ENCODE measurements at places on chromosomes 5 and 9.

DNA sequence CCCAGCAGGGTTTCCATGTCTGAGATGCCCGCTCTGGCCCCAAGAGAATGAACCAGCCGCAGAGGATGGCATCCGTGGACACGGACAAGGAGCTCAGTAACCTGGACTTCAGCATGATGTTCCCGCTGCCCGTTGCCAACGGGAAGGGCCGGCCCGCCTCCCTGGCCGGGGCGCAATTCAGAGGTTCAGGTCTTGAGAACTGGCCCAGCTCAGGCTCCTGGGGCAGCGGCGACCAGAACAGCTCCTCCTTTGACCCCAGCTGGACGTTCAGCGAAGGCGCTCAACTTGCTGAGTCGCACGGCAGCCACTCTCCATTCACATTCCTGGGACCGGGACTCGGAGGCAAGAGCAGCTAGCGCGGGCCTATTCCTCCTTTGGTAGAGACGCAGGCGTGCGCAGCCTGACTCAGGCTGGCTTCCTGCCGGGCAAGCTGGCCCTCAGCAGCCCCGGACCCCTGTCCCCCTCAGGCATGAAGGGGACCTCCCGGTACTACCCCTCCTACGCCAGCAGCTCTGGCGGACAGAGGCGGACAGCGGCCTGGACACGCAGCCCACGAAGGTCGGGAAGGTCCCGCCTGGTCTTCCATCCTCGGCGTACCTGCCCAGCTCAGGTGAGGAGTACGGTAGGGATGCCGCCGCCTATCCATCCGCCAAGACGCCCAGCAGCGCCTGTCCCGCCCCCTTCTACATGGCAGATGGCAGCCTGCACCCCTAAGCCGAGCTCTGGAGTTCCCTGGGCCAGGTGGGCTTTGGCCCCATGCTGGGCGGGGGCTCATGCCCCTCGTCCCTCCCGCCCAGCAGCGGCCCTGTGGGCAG lies 74.4 kb downstream of the INSL6 start:
- DNase-seq: no peak

- DNase-seq: no peak
Measured at GRCh38 chr5:110165366-110165765, 475.6 kb downstream of the MAN2A1 start.

DNA sequence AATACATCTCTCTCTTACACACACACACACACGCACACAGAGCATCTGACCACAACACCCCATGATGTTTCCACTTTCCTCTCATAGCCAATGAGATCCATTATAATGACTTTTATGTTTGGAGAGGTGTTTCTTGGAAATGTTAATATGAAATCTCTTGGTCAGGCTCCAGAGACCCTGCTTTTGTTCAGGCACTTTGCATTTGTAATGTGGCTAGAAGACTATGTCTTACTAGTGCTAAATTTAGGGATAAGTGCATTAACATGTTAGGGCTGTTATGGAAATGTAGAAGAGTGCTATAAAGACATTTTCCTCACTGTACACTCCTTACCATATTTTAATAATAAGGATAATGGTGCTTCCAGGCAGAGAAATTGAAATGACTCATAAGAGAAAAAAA lies 3.8 kb downstream of the CDH9 start:
- no peak for DNase-seq

GRCh38 chr5:176339304-176339703 lies 22.3 kb downstream of the KIAA1191 start:
- DNase-seq: no peak

GRCh38 chr9:33159777-33160127 lies 7.4 kb downstream of the B4GALT1 start:
- no peak for DNase-seq

DNA sequence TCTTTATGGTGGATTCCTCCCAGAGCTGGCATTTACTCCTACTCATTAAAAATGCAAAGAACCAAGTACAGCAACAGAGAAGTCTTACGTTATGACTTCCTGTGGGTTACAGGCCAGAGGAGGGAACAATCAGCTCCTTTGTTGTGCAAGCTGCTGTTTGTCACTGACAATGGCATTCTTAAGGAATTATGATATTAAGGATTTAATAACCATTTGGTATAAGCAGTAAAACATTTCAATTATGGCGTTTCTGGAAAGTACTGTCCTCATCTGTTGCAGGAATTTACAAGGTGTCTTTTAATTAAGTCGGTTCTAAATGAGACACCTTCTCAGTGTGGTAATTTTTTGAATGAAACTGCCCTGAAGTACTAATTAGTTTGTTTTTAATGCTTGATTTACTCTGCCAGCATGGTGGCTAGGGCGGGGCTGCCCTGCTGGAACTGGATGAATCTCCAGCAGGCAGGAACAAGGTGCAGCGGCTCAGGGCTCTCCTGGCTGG lies 49.1 kb upstream of the VDAC1 start:
- DNase-seq: no peak

- DNase-seq: no peak
Measured at GRCh38 chr5:141641634-141642267, 5.0 kb downstream of the RELL2 start.

DNA sequence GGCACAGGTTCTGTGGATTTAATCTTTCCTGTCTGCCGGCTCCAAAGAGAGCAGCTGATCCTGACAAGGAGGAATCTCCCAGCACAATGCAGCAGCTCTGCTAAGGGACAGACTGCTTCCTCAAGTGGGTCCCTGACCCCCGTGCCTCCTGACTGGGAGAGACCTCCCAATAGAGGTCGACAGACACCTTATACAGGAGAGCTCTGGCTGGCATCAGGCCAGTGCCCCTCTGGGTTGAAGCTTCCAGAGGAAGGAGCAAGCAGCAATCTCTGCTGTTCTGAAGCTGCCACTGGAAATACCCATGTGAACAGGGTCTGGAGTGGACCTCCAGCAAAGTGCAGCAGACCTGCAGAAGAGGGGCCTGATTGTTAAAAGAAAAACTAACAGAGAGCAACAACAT lies 630.2 kb upstream of the FTMT start:
- no peak for DNase-seq

DNA sequence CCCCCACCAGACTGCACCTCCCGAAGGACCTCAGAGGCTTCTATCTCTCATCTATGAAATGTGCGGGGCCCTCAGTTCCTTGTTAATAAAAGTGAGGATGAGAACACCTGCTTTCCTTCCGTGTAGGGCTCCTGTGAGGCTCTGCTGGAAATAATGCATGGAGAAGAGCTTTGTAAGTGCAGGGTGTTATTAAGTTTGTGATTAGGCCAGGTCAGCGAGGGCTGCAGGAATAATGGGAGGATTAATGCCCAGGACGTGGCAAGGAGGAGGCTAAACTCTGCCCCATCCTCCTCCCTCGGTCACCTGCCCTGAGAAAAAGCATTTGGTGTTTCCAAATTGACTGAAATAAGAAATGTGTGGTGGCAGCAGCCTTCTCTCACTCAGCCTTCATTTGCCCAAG lies 83.5 kb upstream of the HSPA9 start:
- no peak for DNase-seq

DNA sequence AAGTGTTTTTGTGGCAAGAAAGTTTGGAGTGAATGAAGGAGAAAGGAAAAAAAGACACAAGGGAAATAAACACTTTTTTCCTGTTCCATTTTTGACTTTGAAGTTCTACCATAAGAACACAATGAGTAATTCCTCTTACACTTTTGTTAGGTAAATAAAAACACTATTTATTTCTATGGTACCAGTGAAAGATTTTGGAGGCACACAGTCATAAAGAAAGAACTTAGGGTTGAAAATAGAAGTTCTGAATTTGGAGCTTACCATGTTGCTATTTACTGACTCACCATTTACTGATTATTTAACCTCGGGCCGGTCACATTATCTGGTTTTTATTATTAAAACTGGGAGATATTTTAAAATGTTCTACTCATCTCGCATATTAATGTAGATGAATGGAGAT lies 367.8 kb downstream of the TLE1 start:
- DNase-seq: no peak

GRCh38 chr5:16464664-16465543 lies 696 bp downstream of the ZNF622 start:
- peak; percentile 42 for DNase-seq

GRCh38 chr5:171794470-171794960 lies 8.9 kb downstream of the SMIM23 start:
- DNase-seq: no peak

DNA sequence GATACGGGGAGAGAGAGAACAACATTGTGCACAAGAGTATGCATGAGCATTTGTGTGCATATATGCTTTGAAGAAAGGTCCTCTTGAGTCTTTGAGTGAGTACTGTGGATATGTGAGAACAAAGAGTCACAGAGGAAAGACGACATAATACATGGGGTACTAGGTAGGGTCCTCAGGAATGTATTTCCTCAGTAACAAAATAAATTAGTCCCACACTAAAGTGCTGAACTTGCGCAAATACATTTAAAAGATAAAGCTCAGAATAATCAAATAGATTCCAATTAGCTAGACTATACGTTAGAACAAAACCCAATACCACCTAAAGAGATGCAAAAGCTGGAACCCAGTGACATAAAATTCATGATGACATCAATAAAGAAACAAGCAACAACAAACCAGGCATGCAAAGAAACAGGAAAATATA lies 70.8 kb downstream of the RAPGEF6 start:
- DNase-seq: no peak

DNA sequence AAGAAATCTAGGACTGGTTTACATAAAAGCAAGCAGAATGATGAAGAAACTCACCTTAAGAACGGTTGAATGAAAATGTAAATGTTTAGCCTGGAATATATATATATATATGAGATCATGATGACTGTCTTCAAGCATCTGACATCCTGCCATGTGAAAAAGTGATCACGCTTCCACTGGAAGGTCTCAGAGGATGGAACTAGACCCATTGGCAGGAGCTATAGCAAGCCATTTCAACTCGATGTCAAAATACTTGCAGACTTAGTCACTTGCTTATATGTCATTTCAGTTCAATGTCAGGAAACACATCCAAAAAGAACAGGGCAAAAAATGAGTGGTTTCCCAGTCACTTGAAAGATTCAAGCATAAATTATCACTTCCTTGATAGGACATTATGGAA lies 22.2 kb upstream of the TMEM161B start:
- DNase-seq: no peak

DNA sequence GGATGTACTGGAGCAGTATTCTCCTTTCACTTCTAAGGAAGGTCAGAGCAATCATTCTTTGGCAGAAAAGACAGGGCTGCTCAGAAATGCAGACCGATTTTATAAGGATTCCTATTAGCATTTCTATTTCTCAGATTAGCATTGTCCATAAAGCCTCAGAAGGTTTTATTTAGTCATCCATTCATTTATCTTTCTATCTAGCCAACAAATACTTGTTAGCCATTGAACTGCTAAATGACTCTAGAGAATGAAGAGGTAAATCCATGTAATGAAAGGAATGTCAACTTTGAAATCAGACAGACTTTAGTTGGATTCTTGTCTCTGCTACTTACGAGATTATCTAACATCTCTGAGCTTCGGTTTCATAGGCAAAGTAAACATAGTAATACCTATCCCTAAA lies 165.2 kb downstream of the SLC25A46 start:
- DNase-seq: no peak

GRCh38 chr5:95105638-95106037 lies 179.3 kb downstream of the MCTP1 start:
- no peak for DNase-seq

DNA sequence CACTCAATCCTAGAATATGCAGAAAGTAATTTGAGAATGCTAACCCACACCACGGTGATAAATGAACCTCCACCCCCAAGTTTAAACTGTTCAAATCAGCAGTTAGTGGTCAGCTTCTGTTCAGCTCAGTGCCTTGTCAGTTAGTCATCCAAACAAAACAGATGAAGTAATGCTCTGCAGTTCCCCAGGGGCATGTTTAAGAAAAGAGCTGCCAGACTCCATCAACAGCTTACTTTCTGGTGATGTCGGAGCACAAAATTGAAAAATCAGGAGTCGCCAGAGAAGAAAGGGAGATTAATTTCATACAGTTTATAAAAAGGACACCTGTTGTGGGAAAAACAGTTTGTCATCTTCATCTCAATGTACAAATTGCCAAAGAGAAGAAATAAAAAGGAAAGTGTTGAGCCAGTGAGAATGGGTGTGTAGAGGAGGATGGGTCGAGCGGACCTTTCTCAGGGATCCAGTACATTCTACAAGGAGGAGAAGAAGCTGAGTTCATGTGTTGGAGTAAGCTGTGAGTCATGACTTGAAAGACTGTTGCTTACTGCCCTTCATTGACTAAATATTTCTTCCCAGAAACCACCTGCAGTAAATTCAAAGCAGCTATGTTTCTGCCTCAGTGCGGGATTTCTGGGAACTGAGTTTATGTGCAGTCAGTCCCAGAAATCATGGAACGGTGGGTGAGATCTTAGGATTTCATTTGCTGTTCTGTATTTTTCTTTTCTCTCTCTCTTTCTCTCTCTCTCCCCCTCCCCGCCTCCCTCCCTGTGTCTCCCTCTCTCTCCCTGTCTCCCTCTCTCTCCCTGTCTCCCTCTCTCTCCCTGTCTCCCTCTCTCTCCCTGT lies 13.7 kb downstream of the TRIO start:
- DNase-seq: no peak

GRCh38 chr5:117788596-117788995 lies 1199.8 kb downstream of the DTWD2 start:
- no peak for DNase-seq

DNA sequence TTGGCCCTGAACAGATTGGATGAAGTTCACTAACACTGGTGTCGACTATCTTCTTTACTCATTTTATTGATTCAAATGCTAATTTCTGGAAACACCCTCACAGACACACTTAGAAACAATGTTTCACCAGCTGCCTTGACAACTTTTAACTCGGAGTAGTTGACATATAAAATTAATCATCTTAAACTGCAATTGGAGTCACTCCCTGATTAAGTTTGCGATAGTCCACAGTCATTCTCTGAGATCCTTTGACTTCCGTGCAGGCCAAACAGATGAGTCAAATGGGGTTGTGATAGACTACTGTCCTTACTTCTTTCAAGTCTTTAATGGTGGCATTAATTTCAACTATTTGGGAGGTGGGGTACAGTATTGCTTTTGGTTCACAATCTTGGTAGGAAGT lies 114.4 kb upstream of the PCSK1 start:
- no peak for DNase-seq

DNA sequence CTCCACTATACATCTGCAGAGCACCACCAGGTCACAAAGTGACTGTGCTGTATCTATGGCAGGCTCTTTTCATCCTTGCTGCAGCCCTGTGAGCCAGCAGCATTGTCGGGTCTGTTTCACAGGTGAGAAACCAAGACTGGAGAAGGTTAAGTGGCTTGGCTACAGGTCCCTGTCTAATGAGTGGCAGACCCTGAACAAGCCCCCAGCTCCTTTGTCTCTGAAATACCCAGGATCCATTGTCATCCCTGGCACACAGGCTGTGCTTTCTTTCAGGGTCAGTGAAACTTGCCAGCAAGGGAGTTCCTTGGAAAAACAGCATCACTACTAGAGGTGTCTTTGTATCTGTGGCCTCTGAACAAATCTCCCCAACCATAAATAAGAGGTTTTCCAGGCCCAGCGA lies 27.6 kb upstream of the CXCL14 start:
- DNase-seq: no peak

Measured in glutamatergic neuron (in vitro differentiated cells).